Upper lobe of right lung (tissue), 1 donor: ENCODE measurements at places on chromosomes 16 and 17. TPM values are rescaled to one million over a fixed set of nuclear protein-coding genes. Genes with fewer than 3 reads are reported as not detected.

- no peak overlapping the region for H3K4me3 ChIP-seq
- H3K36me3 ChIP-seq, result peaks cover 95% of the 10 kb centered on the region
- no peak overlapping the region for H3K27ac ChIP-seq
- H3K4me1 ChIP-seq, result peaks cover 4% of the 10 kb centered on the region
Observed at GRCh38 chr17:41893384-41893783, 25.4 kb downstream of the ACLY start.

DNA sequence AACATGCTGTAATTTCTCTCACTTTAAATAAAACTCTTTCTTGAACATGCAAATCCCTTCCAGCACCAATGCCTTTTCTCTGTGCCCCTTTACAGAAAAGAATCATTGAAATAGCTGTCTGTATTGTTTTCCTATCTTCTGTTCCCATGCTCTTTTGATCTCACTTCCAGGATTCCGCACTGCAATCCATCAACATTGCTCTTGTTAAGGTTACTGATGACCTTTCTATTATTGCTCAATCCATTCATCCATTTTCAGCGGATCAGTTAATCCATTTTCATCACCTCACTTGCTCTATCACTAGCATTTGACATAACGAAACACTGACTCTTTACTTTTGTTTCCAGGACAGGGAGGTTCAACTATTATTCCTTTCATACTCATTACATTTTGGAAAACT, 130.5 kb downstream of the ABCA8 start:
- no peak overlapping the region for H3K4me3 ChIP-seq
- H3K4me1 ChIP-seq, result no peaks in the 10 kb centered on the region
- H3K36me3 ChIP-seq, result no peaks in the 10 kb centered on the region
- no peak for DNase-seq
- no peaks in the 10 kb centered on the region for H3K27me3 ChIP-seq

GRCh38 chr16:28478506-28479180, 6.5 kb upstream of the NPIPB7 start:
- H3K36me3 ChIP-seq, result peaks cover 98% of the 10 kb centered on the region
- no peak for DNase-seq
- no peak overlapping the region for H3K27ac ChIP-seq

KRTAP3-1 gene
- total RNA-seq, result not detected

PERCC1 gene
- total RNA-seq, result not detected

SPATA22 gene
- total RNA-seq, result 0.75 TPM

ARMC5 gene
- 10.8 TPM for total RNA-seq
